ENCODE measurements at places on chromosomes 12 and 14. TPM values are rescaled to one million over a fixed set of nuclear protein-coding genes. Genes with fewer than 3 reads are reported as not detected.
A peak's percentile ranks its signal among the peaks of the same experiment; 100 is the strongest.

Gene HIGD1C
- total RNA-seq, result not detected

Gene PSEN1
- 38.8 TPM for total RNA-seq

Gene ARHGEF25
- total RNA-seq, result 11.7 TPM

Gene FIGNL2
- total RNA-seq, result not detected

Gene SVOP
- not detected for total RNA-seq

Gene MANSC4
- total RNA-seq, result not detected

Gene GRIP1
- total RNA-seq, result 0.91 TPM

Gene RFX4
- not detected for total RNA-seq

Gene ZC2HC1C
- 0.21 TPM for total RNA-seq

Gene EID3
- 0.66 TPM for total RNA-seq

Gene CMA1
- not detected for total RNA-seq

DNA sequence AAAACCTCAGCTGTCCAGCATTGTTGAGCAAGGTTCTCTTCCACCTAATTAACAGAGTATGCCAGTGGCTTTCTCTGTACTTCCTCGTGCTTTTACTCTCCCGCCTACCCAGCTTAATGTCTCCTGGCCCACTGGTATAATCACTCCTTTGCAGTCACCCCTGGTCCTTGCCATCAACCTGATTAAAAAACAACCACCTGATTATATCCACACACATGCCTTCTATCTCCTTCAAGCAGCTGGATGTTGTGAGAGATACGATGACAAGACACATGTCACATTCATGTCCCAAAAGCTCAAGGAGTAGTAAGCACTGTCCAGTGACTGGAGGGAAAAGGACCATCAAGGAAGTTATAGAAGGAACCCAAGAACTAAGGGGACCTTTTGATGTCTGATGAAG lies 241.3 kb upstream of the GRIP1 start:
- no peak for DNase-seq

DNA sequence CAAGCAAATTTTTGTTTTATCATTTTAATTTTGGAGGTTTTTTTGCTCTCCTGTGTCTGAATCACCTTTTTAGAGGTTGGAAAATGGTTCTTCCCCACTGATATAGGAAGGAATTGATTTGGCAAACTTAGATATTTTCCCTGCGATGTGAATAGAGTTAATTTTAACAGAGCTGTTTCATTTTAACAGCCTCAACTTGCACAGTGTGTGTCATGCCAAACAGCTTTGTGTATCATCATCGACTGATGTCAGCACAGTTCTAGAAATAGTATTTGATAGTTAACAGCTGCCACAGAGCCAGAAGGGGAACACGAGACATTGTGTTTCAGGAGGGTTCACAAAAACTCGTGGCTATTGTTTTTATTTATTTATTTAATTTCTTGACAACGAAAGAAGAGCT lies 243.1 kb upstream of the FOXN3 start:
- no peak for DNase-seq

GRCh38 chr14:50260072-50260471 lies 28.7 kb upstream of the SOS2 start:
- no peak for DNase-seq

GRCh38 chr12:6345319-6346091 lies 3.6 kb upstream of the TNFRSF1A start:
- peak; percentile 85 for DNase-seq

GRCh38 chr12:115553622-115554021 lies 723.9 kb downstream of the MED13L start:
- DNase-seq, result no peak

- DNase-seq, result peak; percentile 19
These were observed 797 bp downstream of the UNG start for GRCh38 chr12:109098183-109098604.

GRCh38 chr12:109656743-109657142 lies 56.9 kb upstream of the FAM222A start:
- DNase-seq, result no peak

GRCh38 chr12:52903285-52903854 lies 1.5 kb downstream of the KRT8 start:
- peak; percentile 46 for DNase-seq

DNA sequence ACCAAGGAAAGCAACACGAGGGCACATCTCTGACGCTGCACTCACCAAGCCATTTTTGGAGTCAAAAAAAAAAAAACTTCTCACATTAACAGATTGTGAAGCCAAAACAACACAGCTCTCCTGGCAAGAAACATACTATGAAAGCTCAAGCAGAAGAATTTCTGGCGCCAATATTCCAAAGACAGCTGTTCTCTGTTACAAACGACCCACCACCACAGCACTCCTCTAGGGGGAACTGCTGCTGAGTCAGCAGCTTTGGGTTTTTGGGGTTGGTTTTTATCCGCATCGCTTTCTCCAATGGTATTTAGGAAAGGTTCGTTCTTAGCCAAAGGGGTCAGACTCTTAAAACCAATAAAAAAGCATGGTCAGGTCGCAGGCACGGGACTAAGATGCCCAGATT lies 379.4 kb downstream of the RPS29 start:
- DNase-seq, result no peak

Measured in H4 (cell line).